ENCODE measurements at places on chromosomes 6 and 20. TPM values are rescaled to one million over a fixed set of nuclear protein-coding genes. Genes with fewer than 3 reads are reported as not detected.

TUBE1 gene
- polyA plus RNA-seq: 9.1 TPM

CNBD2 gene
- 1.5 TPM for polyA plus RNA-seq

SLC17A9 gene
- 6.8 TPM for polyA plus RNA-seq

GRCh38 chr6:124669713-124670480 is 292.3 kb upstream of the RNF217 start:
- DNase-seq: peak; percentile 32

GRCh38 chr6:52509281-52510212 is 67.3 kb downstream of the TRAM2 start:
- no peak for DNase-seq

Measured in fibroblast of lung (primary cell).